Stimulated activated CD8-positive, alpha-beta memory T cell treated with anti-CD3 and anti-CD28 coated beads, Interleukin-4, amount 100 ng/mL, for 1 hour (primary cell): ENCODE measurements at places on chromosomes 1 and 21.

GRCh38 chr1:101017448-101017847 is 8.1 kb downstream of the DPH5 start:
- no peak for DNase-seq

GRCh38 chr1:231601824-231602672 is 24.5 kb upstream of the DISC1 start:
- no peak for DNase-seq

GRCh38 chr1:66984491-66984890 is 59.7 kb downstream of the MIER1 start:
- DNase-seq = no peak

GRCh38 chr1:205783904-205784303 is 8.6 kb upstream of the RAB29 start:
- DNase-seq = no peak

DNA sequence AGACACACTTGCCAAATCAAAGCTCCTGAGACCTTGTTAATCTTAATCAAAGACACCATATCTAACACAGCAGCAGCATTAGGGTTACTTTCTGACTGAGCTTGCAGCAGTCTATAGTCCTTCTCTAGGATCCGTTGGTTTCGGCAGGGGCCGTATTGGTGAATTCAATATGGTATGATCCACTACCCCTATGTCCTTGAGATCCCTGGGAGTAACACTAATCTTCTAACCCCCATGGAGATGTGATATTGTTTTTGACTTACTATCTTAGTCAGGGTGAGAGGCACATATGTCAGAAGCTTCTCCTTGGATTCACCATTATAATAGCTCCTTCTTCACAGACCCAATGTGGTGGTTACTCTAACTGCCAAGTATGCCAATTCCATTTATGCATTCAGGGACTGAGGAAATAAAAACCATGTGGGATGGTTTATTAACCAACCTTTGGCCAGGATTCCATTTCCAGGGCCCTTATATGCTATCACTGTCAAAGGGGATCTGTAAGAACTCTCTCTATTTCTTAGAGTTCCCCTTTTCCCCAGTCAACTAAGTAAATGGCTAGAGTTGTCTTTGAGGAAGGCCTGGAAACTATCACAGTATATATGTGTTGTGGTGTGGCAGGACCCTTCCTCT is 673.6 kb upstream of the USP24 start:
- no peak for DNase-seq

GRCh38 chr1:47527653-47528272 is 89.9 kb downstream of the FOXD2 start:
- no peak for DNase-seq

GRCh38 chr1:151898519-151898991 is 10.8 kb downstream of the THEM4 start:
- no peak for DNase-seq

DNA sequence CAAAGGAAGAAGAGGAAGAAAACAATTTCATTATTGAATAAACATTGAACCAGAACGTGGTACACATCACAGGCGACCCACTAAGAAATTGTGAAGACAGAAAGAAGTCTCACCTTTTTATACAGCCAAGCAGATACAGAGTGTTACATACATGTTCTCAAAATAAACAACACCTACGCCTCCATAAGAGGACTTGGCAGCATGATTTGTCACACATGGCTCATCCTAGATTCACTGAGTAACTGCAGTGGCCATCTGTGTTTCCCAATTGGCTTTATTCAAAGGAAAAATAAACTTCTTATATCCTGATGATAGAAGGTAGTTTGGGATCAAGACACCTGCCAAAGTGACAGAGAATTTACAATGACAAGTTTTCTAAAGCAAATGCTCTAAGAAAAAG is 7.6 kb upstream of the KRTAP19-8 start:
- DNase-seq = no peak

GRCh38 chr1:12657060-12657884 is 13.4 kb downstream of the AADACL4 start:
- DNase-seq = no peak

GRCh38 chr1:98903261-98903660 is 101.4 kb downstream of the PLPPR5 start:
- no peak for DNase-seq

DNA sequence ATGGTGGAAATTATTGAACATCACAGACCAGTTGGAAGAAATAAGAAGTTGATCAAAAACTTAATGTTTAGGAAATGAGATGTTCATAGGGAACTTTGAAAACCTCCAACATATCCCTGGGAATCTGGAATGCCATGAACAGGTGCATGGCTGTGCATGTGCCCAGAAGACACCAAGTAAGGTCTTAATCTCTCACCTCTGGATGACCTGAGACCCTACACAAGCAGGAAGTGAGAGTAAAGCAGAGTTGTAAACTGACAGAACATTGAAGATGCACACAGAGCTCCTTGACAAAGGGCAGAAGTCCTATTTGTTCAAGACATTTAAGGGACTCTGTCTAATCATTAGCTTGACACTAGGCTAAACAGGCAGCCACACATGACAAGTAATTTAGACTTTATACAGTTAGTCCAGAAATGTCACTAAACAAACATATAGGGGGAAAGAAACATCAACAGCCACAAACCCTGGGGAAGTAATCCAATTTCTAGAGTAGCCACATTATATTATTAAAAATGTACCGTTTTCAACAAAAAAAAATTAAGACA is 34.5 kb downstream of the KLHDC7A start:
- DNase-seq = no peak

DNA sequence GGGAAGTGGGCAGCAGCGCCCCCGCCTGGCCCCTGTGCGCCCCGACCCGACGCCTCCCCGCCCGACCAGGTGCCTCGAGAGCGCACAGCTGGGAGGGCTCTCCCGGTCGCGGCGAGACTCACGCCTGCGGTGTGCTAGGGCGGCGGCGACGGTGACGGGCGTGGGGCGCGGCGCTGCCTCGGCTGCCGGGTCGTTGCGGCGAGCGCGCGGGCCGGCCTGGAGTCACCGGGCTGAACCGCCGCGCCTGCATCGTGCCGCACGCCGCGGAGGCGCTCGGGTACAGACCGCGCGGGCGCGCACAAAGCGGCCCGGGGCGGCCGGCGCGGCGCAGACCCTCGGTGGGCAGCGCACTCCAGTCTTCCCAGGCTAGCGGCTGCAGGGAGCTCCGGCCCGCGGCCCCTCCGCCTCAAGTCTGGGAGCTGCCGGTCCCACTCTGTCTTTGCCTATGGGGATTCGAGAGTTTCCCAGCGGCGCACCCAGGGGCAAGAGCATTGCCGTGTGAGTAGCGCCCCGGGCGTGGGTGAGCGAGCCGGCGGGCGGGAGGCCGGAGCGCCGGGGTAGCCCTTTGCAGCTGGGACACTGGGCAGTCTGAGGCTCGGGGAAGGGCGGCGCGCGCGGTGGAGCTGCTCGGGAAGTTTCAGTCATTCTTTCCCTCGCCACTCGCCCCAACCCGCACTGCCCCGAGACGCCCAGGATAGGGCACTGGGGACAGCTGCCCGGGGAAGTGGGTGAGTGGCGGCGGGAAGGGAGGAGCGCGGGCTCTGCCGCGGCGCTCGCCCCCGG is at the start of gene SLC35F3:
Gene SLC35F3, plus strand, starts transcription at position 44 of the 783 bp plus-strand sequence.
- no peak for DNase-seq

GRCh38 chr21:14382486-14382834 is 486 bp downstream of the HSPA13 start:
- DNase-seq = no peak

DNA sequence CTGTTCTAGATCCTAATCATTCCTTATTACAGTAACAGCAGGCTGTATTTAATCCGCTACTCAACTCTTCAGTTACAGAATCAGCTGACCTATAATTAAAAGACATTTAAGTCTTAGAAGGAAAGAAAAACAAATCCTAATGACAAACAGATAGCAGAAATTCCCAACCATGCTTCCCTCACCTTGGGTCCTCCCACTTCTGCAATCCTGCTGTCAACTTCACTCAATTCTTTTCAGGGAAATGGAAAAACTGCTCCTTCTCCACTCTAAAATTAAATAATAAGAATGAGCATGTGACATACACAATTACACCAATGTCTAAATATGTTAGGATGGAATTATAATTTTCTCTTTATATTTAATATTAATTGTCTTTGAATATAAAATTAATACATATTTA is 182.6 kb upstream of the LYPLAL1 start:
- no peak for DNase-seq

- no peak for DNase-seq
Measured at GRCh38 chr1:196115646-196116045, 492.6 kb downstream of the KCNT2 start.

GRCh38 chr21:46661642-46662366 is 26.3 kb downstream of the PRMT2 start:
- DNase-seq = no peak

- DNase-seq = no peak
Measured at GRCh38 chr1:169105434-169106094, 926 bp upstream of the ATP1B1 start.

DNA sequence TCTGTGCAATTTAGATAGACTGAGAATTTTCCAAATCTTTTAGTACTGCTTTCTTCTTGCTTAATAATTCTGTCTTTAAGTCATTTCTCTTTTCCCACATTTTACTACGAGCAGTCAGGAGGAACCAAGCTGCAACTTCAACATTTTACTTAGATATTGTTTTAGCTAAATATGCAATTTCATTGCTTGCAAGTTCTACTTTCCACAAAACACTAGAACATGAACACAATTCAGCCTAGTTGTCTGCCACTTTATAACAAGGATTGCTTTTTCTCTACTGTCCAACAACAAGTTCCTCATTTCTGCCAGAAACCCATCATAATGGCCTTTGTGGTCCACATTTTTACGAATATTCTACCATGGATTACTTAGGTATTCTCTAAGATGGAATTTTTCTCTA is 36.6 kb downstream of the SORT1 start:
- no peak for DNase-seq

- no peak for DNase-seq
Measured at GRCh38 chr21:46089285-46089684, 8.6 kb upstream of the COL6A2 start.

DNA sequence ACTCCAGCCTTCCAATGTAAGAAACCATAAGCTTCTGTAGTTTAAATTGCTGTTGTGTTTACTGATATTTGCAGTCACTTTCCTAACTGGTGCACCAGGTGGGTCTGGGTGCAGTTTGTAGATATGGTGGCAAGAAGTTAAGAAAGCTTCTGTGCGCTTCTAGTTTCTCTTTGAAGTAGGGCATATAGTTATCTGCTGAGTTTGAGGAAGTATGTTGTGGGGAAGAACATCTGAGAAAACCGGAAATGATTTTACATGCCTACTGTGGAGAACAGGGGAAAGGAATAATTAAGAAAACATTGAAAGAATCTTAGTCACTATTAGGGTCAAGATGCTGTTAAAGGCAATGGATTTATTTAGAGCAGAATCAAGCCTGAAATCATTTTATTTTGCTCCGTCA is 14.9 kb upstream of the SLC44A5 start:
- DNase-seq = no peak
